Putamen (tissue), 1 donor: ENCODE measurements at places on chromosomes 1 and 21.

DNA sequence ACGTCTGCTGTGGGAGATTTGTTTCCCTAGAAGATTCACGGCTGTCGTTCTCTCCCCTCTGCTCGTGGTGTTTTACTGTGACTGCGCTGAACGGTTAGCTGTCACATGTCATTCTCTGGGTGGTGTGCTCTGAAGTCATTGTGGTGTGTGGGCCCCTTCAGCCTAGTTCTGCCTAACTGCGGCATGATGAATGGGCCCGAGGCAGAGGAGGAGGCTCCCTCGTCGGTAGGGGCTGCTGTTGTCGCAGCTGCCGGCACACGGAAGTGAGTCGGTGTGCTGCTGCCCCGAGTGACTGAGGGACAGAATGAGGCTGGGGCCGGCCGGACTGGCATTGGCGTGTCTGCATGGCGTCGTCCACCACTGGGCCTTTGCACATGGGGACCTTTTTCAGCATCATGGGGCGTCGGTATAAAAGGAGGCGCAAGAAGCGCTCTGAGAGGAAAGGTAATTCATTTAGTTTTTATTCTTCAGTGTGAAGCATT is 77.9 kb downstream of the ADARB1 start:
- peak; percentile 59 for DNase-seq

DNA sequence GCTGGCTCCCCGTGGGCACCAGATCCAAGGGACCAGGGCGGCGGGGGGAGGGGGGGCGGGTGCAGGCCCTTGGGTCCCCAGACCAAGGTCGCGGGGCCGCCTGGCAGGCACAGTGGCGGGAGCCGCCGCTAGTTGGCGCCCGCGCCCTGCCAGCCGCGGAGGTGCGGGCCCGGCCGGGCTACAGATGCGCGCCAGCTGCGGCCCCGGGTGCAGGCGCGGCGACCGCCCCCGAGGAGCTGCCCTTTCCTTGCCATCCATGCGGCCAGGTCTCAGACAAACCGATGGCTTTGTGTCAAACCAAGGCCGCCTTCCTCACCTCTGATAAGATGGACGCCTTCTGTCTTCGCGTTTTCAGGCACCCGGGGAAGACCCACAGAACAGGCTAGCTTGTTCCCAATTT is 2.2 kb upstream of the RUNX3 start:
- DNase-seq, result no peak

DNA sequence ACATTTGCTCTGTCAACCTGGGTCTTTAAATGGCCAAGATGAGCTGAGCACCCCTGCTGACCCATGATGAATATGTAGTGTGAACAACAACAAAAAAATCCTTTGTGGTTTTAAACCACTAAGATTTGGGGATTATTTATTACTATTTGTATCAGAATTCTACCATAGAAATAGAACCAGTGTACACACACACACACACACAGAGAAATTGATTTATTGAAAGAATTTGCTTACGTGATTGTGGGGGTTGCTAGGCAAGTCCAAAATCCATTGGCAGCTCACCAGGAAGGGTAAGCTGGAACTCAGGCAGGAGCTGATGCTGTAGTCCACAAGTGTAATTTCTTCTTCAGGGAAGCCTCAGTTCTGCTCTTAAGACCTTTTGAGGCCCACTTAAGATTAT is 82.5 kb upstream of the MAP1LC3C start:
- DNase-seq, result no peak

- no peak for DNase-seq
These were observed 95.9 kb downstream of the GLUL start for GRCh38 chr1:182295697-182296096.

DNA sequence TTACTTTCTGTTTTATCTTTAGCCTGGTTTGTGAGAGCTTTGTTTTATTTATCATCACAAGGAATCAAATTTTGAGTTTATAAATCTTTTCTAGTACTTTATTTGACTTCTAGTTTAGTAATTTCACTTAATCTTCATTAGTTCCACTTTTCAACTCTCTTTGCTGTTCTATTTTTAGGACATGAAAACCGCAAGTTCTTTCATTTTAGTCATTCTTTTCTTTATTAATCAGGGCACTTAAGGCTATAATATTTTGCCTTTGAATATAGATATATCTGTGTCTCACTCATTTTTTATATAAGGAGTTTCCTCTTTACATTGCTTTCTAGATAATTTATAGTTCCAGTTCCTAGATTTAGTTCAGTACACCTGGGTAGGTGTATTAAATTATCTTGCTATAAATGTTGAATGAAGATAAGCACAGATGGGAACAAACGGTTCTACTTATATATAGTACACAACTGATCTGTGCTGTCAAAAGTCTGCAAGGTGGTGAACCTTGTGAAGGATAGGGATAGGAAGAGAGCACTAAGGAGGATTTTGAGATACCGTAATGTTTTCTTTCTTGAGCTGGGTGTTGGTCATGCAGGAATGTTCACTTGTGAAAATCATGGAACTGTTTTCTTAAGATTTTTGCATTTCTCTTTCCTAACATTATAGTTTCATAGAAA is 402.3 kb downstream of the RYR2 start:
- DNase-seq, result peak; percentile 72
